Head of caudate nucleus (tissue), 42 donors: ENCODE measurements at places on chromosomes 4 and X.

DNA sequence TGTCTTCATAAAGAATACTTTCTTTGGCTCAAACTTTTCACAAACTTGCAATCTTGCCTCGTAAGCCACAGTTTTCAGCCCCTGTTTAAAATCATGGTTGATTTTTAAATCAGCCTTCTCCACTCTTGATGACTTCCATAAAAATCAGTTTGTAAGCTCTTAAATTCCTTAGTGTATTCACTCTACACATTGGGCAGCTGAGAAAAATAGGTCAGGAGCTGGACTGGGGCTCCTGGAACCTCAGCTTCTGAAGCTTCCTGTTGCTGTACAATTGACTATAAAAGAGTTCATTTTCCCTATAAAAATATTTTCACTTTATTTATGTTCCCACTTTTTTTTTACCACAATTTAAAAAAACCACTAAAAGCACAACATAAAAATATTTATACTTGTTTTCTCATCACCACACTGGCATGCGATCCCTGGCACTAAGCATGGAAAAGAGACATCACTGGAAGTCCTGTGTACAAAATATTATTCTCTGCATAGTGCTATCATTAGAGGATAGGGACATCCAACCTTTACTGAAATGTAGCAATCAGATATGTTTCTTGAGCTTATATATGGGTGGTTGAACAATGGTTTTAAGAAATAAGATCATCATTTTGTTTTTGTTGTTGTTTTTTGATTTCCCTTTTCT, 345.7 kb downstream of the FBXO8 start:
- no peak for DNase-seq

- DNase-seq = no peak
These were observed 79.8 kb downstream of the RLIM start for GRCh38 chrX:74534569-74535038.

DNA sequence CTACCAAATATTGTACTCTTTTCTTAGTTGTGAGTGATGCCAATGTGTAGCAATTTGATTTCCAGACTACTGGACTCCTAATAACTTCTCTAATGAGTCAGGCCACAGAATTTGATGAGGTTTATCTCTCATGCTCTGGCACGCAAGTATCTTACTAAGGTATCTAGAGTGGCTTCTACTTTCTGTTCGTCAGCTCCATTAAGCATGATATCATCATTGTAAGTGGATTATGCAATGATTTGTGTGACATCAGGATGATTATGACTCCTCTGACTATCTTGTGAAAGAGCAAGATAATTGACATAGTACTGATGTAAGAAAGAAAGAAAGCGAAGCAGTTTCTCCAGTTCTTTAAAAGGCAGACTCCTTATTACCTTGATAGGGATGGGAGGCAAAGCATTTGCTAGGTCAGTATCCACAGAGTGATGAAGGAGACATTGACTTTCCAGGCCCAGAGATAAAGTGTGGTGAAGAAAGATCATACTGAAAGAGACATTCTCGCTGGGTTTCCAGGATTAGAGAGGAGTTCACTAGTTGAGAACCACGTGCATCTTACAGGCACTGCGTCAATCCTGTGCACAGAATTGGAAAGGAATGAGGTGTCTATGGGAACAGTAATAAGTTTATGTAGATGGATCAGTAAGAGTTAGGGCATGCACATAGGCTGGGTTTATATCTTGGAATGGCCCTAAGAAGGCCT, 161.9 kb upstream of the STK26 start:
- no peak for DNase-seq

DNA sequence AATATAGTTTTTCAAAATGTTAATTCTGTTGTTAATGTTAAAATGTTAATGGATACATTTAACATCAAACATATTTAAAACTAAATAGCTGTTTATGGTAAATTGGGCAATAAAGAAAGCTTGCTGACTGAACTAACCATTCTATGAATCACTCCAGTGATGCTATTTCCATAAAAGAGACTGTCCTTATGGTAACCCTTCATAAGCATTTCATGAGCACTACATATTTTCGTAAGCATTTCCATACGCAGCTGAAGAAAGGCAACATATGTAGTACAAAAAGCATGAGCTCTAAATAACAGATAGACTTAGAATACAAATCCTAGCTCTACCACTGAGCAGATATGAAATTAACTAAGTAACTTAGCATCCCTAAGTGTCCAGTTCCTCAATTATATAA, 188.9 kb downstream of the COL25A1 start:
- no peak for DNase-seq

DNA sequence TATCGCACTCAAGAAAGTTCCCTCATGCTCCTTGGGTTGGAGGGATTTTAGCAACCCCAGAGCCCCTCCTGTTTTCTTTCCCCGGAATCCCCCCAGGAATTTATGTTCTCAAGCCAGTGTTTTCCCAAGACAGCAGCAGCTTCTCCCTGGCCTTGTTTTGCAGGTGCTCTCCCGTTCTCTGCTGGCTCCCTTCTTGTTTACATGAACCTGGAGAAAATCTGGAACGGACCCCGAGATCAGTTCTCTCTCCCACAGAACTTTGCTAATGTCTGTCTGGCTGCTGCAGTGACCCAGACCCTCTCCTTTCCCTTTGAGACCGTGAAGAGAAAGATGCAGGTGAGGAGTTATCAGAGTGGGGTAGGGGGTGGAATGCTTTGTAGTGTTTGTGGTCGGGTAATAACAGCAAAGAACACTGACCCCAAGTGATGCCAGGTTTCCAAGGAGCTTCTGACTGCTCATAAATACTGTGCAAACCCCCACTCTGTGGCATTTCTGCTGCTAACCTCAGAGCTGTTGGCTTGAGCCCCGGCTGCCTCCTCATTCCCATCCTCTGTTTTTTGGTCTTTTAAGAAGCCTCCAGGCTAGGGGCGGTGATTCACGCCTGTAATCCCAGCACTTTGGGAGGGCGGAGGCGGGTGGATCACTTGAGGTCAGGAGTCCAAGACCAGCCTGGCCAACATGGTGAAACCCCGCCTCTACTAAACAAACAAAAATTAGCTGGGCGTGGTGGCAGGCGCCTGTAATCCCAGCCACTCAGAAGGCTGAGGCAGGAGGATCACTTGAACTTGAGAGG, 11.1 kb downstream of the SLC25A43 start:
- DNase-seq = no peak
